ENCODE measurements at places on chromosomes 5 and 9.

DNA sequence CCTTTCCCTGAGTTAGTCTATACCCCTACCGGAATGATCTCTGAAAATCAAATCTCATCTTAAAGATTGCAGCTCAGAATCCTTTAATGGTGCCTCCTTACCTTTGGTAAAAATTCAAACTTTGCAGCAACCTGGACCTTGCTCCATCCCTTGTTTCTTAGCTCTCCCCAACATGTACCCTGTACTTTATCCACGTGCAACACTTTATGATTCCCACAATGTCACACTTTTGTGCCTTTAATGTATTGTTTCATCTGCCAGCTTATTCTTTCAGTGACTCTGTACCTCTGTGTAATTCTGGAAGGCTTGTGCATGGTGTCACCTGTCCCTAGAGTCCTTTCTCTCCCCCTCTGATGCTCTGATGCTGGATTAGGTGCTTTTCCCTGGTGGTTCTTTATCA lies 9.5 kb downstream of the ACO1 start:
- no peak for DNase-seq

- DNase-seq: peak; percentile 65
Observed at GRCh38 chr9:121598167-121598964, 53.1 kb upstream of the DAB2IP start.

- DNase-seq: no peak
Observed at GRCh38 chr5:181233801-181234454, 9.8 kb downstream of the RACK1 start.

GRCh38 chr5:177029498-177029897 lies 7.0 kb downstream of the ZNF346 start:
- no peak for DNase-seq

- no peak for DNase-seq
Observed at GRCh38 chr9:134315716-134316448, 10.4 kb upstream of the RXRA start.

- no peak for DNase-seq
Observed at GRCh38 chr9:34693560-34693959, 2.5 kb upstream of the CCL19 start.

- DNase-seq: no peak
Observed at GRCh38 chr9:68741704-68742332, 36.8 kb downstream of the PIP5K1B start.

- no peak for DNase-seq
Observed at GRCh38 chr5:132714456-132715307, 22.7 kb downstream of the KIF3A start.

Data from NCI-H510A treated with DMSO at 0.1 percent for 48 hours (cell line).